ENCODE measurements at places on chromosomes 4 and X.

- DNase-seq: no peak
Observed at GRCh38 chrX:22950269-22951266, 49.2 kb upstream of the DDX53 start.

DNA sequence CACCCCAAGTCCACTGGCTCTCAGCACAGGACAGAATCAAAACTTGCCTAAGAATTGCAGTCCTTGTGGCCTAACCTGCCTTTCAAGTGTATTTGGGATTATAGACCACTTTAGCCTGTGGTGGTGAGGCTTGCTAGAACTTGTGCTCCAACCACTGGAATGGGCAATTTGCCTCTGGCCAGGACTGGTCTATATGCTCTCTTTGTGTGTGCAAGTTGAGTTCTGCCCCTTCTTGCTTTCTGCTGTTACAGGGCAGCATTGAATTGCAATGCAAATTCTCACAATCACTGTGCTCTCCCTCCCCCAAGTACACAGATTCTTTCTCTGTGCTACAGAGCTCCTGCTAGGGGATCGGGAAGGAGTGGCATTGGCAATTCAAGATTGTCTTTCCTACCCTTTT is 233.6 kb upstream of the DIPK2B start:
- DNase-seq: no peak

GRCh38 chr4:163622379-163623035 is 128.0 kb downstream of the TMA16 start:
- DNase-seq: no peak

DNA sequence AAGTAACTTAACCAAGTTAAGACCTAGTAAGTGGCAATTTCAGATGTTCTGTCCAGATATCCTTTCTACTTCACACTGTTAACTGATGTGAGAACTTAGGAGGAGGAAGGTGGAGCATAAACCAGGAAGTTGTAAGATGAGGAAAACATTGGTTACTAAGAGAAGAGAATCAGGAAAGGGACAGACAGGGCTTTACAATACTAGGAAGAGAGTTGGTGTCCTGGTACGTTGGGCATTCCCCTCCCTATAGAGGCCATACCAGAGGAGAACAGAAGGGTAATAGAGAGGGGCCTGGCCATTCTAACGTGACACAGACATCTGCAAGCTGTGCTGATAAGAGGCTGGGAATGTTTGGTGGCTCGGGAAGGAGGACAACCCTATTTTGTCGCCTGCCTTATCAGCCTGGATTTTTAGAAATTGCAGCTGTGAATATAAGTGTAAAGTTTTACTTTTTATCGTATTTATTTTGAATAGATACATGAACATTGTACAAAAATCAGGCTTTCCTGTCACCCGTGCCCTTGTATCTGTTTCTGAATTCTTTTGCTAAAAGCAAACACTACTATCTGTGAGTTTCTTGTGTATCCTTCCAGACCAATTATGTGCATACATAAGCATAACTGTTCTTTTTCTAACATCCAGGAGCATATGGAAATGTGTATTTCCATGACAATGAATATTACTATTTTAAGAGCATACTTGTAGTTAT is 53.5 kb upstream of the HPRT1 start:
- no peak for DNase-seq

GRCh38 chr4:47154816-47155370 is 123.5 kb downstream of the GABRB1 start:
- DNase-seq: no peak

- DNase-seq: no peak
Observed at GRCh38 chr4:138596896-138597295, 354.7 kb upstream of the SLC7A11 start.

GRCh38 chr4:78292341-78292740 is 235.2 kb downstream of the FRAS1 start:
- DNase-seq: no peak

- DNase-seq: no peak
Observed at GRCh38 chrX:150150076-150150779, 211.9 kb upstream of the EOLA2 start.

- no peak for DNase-seq
Observed at GRCh38 chrX:101357166-101357795, 8.7 kb upstream of the TIMM8A start.

DNA sequence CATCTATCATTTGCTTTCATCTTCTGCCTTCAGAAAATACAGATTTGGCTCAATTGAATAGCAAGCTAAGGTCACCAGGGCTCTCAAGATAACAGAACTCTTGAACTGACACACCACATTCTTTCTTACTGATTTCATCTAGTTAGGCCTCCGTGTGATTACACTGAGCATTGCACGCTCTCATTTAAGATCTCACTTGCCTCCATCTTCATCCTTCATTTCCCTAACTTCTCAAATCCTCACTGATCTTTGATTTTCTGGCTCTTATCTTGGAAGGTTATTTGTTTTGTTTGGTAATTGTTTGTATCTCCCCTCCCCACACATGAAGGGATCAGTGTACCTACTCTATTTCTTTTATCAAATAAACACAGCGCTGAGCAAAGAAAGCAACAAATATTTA is 47.7 kb downstream of the MANBA start:
- DNase-seq: no peak

DNA sequence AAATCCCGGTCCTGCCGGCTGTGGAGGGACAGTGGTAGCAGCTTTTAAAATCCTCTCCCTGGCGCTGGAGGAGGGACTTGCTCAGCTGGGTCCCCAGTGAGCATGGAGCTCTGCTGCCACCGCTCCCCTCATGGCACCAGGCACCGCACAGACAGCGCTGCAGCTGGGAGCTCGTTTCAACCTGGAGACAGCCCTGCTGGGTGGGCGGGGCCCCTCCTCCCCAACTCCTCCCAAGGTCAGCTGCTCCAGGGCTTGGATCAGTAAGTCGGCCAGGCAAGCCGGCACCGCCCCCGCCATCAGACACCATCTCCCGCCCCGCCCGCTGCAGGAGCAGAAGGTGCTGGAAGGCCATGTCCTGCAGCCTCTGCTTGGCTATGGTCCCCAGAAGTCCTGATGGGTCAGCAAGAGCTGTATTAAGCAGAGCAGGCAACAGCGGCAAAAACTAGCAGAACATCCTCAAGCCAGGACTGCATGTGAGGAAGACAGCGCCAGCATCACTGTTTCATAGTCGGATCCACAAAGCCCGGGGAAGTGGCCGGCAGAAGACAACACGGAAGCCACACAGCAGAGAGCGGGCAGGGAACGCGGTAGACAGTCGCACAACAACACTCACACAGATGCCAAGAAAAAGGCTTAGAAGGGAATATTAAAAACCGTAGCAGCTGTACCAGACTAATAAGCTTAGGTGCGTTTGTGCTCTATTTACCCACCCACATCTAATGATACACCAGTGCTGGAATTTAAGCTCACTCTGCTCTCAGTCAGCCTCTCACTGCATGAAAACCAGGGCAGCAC is 16.2 kb downstream of the ZFYVE28 start:
- no peak for DNase-seq

DNA sequence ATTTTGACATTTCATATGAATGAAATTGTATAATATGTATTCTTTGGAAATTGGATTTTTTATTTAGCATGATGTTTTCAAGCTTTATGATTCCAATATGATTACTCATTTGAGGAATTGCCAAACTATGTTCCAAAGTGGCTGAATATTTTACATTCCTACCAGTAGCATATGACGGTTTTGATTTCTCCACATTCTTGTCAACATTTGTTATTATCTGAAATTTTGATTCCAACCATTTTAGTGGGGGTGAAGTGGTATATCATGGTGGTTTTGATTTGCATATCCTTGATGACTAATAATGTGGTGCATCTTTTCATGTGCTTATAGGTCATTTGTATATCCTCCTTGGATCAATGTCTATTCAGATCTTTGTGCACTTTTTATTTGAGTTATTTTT is 2.6 kb upstream of the BEX1 start:
- no peak for DNase-seq

DNA sequence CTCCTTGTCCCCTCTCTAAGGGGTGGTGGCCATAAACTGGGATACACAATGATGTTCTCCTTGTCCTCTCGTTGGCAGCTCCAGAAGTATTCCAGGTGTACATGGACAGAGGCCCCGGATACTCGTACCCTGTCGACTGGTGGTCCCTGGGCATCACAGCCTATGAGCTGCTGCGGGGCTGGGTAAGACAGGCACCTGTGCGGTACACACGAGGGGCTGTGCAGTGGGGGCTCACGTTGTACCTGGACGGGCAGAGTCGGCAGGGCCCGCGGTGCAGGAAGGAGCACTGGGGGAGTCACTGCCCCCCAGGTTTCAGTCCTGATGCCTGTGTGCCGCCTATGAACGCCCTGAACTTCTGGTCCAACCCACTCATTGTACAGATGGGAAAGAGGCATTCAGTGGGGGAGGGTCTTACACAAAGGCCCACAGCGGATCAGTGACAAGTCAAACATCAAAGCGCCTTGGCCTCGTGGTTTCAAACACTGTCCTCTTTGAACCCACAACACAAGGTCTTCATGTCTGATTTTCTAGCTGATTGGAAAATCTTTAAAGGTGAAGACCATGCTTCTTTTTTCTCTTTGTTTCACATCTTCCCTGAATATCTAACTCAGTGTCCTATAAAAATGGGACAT is 261.6 kb downstream of the EVC2 start:
- DNase-seq: no peak

- no peak for DNase-seq
Observed at GRCh38 chr4:78656968-78657445, 105.4 kb downstream of the ANXA3 start.

DNA sequence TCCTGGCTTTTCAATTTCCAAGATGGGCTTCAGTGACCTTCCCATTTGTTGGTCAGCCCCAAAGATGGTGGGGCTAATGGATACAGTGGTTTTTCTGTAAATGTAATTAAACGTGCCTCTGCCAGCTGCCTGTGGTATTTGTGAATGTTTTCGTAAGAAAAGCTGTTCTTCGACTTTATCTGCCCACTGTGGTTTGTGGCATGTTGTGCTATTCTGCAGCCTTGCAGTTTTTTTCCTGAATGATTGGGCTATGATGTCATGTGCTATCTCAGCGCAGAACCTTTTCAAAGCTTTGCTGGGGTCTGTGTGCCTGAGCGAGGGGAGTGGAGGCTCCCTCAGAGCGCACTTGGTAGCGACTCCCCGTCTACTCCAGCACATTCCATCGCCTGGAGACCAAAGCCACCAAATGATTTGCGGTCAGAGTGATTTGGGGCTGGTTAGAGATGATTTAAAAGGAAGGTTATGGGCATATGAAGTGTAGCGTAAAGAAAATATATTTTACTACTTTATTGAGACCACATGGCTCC is 137.5 kb downstream of the PALLD start:
- no peak for DNase-seq

DNA sequence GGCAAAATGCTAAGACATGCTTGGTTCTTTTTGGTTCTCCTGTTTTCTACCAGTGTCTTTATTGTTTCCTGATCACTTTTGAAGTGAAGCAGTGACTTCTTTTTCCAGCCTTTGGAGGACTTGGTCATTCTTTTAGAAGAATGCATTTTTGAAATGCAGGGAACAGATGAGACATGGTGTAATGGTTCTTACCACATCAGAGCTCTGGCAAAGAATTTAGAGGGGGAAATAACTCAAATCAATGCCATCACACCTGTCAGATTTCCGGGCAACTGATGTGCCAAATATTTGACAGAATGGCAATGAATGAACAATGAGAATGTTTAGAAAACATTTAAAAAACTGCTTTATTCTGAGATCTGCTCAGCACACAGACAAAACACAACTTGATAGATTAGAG is 519.6 kb downstream of the IQCM start:
- DNase-seq: no peak

Measured in stimulated activated CD4-positive, alpha-beta T cell treated with anti-CD3 and anti-CD28 coated beads, Interleukin-12 subunit alpha, Interleukin-12 subunit beta, amount 100 ng/mL, for 48 hours (primary cell).